ENCODE measurements at places on chromosomes 1 and 21.

- no peak for DNase-seq
These were observed 21.4 kb downstream of the RASAL2 start for GRCh38 chr1:178115260-178115659.

GRCh38 chr1:2347409-2347785 lies 44.0 kb downstream of the MORN1 start:
- no peak for DNase-seq

- DNase-seq: no peak
These were observed 2.4 kb downstream of the FCN3 start for GRCh38 chr1:27372022-27372807.

- no peak for DNase-seq
These were observed 24.6 kb upstream of the PRSS38 start for GRCh38 chr1:227790868-227791267.

All from WTC11 (cell line).